Glomerular endothelial cell (primary cell): ENCODE measurements at places on chromosomes 12 and 14. TPM values are rescaled to one million over a fixed set of nuclear protein-coding genes. Genes with fewer than 3 reads are reported as not detected.

DNA sequence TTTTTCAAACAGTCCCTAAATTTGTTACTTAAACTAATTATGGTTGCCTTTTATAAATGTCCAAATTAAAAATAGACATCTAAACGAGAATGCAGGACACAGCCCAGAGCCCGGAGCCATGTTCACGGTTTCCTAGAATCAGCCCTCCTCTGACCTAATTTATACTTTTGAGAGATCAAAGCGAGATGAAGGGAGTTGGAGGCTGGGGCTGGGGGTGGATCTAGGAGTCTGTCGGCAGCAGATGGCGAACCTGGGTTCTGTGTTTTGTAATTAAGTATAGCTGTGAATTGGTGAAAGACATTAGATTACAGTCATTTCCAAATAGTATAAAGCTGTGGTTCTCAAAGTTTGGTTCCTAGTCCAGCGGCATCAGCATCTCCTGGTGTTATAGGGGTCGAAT, 210.1 kb downstream of the SLC41A2 start:
- no peak for DNase-seq

- no peak for DNase-seq
Measured at GRCh38 chr12:34368079-34368478, 345.8 kb downstream of the ALG10 start.

The TNFAIP2 gene
- 59.6 and 136 TPM in 2 replicates for total RNA-seq

GRCh38 chr12:66746489-66747201, 67.8 kb upstream of the GRIP1 start:
- DNase-seq = no peak

The NAB2 gene
- total RNA-seq = 16.4 and 17.2 TPM in 2 replicates

The ZNF641 gene
- 1.3 and 1.9 TPM in 2 replicates for total RNA-seq

DNA sequence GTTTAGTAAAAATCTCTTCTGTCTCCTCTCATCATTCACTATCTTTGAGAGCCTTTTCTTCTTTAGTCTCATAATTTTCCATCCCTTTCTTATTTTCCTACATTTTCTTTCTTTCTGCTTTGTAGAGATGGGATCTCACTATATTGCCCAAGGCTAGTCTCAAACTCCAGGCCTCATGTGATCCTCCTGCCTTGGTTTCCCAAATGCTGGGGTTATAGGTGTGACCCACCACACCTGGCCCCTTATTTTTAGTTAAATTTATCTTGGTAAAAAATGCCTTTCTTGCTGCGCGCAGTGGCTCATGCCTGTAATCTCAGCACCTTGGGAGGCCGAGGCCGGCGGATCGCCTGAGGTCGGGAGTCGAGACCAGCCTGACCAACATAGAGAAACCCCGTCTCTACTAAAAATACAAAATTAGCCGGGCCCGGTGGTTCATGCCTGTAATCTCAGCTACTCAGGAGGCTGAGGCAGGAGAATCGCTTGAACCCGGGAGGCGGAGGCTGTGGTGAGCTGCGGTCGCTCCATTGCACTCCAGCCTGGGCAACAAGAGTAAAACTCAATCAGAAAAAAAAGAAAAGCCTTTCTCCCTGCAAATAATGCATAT, 996 bp downstream of the SLC2A3 start:
- no peak for DNase-seq

- DNase-seq = no peak
Measured at GRCh38 chr14:67547224-67547780, 14.2 kb downstream of the PLEKHH1 start.

The GPHN gene
- 5.7 and 16.1 TPM in 2 replicates for total RNA-seq

The HCAR1 gene
- total RNA-seq = 0.15 and 0.18 TPM in 2 replicates

- no peak for DNase-seq
Measured at GRCh38 chr14:53968726-53969125, 12.1 kb upstream of the BMP4 start.

- DNase-seq = no peak
Measured at GRCh38 chr12:10740182-10740581, 17.1 kb upstream of the YBX3 start.

GRCh38 chr12:31749024-31749704, 20.3 kb upstream of the AMN1 start:
- peak; percentile 97 for DNase-seq
